A172 (cell line): ENCODE measurements at places on chromosomes 7 and 10.

GRCh38 chr7:75732764-75733630 lies 5.7 kb downstream of the HIP1 start:
- DNase-seq: peak; percentile 99

GRCh38 chr10:83272666-83273434 lies 866.5 kb upstream of the GHITM start:
- DNase-seq: no peak

- no peak for DNase-seq
Observed at GRCh38 chr10:118116715-118117449, 70.1 kb upstream of the RAB11FIP2 start.

DNA sequence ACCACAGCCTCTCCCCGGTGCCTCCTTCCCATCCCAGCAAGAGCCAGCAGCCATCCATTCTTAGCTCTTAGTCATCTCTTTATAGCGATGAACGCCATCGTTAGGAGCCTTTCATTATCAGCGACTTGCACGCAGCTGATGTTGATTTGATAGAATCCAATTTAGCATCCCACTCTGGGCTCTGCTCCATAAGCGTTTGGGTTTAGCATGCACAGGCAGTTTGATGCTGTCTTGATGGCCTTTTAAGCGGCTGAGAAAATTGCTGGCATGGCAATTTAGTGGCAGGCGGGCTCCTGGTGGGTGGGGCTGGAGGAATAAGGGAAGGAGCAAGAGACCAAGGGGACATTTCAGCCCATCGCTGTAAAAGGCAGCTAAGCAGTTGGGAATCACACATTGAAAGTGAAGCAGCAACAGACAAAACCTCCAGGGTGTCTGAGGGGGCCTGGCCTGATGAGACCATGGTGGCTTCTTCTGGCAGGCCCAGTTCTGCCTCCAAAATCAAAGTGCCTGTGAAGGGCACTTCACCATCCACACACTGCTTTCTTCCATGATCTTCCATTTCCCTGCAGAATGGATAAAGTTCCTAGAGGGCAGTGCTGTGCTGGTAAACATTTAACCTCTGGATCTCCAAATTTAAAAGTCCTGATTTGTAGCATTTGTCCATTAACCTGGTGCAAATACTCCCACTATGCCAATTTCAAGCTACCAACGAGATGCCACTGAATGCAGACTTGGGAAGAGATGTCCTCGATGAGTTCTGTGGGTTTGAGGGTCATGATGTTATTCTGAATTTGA lies 107.8 kb upstream of the PLXNA4 start:
- no peak for DNase-seq

DNA sequence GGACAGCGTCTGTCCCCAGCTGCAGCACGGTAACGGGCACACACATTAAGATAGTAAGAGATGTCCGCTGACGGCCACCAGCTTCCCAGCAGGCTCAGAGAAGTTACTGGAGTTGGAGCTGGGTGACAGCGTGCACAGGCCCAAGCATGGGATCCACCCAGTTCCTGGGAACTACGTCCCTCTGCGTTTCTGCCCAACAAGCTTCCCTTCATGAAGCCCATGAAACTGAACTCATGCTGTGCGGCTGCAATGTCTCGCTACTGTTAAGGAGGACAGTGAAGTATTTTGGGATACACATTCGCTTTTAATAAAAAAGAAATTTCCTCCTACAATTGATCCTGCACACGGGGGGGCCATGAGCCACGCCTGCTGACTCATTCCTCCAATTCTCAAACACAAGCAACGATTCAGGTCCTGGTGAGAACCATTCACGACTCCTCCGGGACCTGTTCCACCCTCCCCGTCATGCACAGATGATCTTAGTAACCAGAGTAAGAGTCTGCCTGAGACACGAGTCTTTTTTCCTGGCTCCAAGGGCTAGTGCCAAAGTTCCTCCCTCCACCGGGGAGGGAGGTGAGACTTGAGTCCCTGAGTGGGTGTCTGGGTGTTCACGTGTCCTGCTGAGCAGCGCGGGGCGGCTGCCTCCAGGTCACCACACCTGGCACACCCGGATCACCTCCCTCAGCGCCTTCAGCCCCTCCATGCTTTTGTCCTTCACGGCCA lies 2.6 kb downstream of the PSMG3 start:
- DNase-seq: peak; percentile 94

DNA sequence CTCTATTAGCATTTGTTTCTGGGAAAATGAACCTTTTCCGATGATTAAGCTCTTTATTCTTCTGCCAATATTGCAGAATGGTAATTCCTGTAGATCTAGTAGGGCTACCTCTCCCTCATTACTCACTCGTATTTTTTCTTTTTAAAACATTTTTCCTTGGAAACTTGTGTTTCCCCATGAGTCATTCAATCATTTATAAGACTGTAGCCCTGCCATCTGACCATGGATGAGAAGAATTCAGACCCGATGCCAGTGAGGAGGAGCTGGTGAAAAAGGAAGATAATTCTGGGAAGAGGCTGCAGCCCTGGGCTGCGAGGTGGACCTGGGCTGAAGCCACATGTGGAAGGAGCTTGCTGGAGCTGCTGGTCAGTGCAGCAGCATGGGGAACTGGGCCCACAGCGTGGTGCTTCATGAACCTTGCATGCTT lies 242.8 kb downstream of the KLF6 start:
- peak; percentile 80 for DNase-seq

- DNase-seq: no peak
Observed at GRCh38 chr10:63204667-63205391, 71.7 kb downstream of the NRBF2 start.
